ENCODE measurements at places on chromosomes 6 and 20. TPM values are rescaled to one million over a fixed set of nuclear protein-coding genes. Genes with fewer than 3 reads are reported as not detected.

Gene MPIG6B
- total RNA-seq = not detected

Gene HMGCLL1
- total RNA-seq = 4.8 TPM

Gene RALY
- 123 TPM for total RNA-seq

Gene DOK5
- total RNA-seq = 7.0 TPM

Gene FOXA2
- total RNA-seq = 7.9 TPM

Gene LY6G6C
- total RNA-seq = not detected

Gene LY6G6D
- total RNA-seq = not detected

Gene FBXO9
- total RNA-seq = 36.6 TPM

Gene ARG1
- 104 TPM for total RNA-seq

Gene OPN5
- not detected for total RNA-seq

Gene FERMT1
- total RNA-seq = 13.9 TPM

Gene TSPO2
- not detected for total RNA-seq

Data from hepatocyte (in vitro differentiated cells).